ENCODE measurements at places on chromosomes 4 and X.

- peak; percentile 58 for DNase-seq
Observed at GRCh38 chr4:75995727-75996126, 5.0 kb upstream of the SDAD1 start.

DNA sequence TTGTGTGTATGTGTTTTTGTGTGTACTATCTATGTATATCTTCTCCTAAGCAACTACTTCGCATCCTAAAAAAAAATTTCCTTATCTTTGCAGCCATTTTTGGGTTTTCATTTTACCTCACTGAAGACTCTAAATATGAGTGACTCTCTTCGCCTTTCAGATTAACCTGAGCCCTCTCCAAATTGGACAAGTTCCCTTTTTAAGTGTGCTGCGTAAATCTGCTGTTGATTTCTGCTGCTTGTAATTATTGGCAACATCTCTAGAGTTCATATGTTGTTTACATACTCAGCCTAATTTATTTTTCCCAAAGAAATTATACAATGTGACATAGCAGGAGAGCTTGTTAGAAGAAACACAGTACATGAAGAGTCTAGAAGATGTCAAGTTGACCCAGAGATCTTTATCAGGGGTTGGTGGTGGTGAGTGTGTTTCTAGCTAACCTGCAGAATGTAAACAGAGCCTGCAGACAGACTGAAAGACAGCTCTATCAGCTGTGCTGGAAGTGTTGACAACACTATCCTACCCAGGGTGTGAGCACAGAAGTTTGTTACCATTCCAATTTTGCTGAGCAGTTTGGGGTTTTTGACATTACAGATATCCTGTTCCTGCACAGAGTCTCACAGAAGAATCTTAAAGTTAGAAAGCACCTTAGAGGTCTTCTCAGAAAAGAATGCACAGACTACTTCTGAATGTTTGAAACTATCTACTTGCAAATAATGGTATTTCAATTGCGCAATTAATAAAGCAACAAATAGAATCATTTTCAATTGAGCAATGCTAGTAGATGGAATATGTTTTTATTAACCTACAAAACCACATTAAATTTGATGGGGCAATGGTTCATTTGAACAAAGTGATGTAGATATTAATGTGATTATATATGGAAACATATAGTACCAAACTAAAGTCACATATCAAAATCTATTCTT is 12.5 kb downstream of the SOX3 start:
- DNase-seq = no peak

DNA sequence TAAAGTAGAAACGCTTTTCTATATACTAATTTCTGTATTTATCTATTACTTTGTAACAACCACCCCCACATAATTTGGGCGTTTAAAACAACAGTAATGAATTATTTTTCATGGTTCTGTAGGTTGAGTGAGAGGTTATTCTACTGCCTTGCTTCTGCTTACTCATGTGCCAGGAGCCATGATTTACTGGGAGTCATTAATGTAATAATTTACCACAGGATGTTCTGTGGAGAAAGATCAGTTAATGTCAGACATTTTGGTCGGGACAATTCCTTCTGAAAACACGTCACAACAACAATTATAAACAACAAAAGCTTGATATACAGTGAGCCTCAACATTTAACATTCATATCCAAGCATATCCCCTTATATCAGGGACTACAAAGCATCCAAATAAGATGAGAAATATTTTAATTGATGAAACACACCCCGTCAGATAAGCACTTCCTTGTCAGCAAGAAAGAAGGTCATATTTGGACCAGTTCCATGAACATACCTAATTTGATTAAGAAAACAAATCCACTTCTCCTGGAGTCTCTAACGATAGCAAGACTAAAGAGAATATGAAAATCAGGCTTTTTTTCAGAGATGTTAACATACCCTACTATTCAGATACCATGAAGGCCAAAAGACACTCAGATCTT is 238.5 kb downstream of the PRDM5 start:
- no peak for DNase-seq

DNA sequence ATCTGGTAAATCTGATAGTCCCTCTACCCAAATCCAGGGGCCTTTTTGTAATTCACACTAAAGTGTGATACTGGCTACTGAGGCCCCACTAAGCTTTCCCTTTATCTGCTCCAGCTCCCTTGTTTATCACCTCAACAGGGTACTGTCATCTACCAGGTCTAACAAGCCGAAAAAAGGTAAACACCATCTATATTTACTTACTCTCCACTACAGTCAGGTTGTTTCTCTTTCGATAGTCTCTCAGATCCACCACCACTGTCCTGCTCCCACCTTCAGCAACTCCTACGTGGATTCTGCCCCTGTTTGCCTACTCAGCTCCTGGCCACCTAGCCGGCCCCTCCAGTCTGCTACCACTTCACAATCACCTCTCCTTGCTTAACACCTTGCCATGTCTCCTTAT is 3.3 kb downstream of the ITIH6 start:
- no peak for DNase-seq

DNA sequence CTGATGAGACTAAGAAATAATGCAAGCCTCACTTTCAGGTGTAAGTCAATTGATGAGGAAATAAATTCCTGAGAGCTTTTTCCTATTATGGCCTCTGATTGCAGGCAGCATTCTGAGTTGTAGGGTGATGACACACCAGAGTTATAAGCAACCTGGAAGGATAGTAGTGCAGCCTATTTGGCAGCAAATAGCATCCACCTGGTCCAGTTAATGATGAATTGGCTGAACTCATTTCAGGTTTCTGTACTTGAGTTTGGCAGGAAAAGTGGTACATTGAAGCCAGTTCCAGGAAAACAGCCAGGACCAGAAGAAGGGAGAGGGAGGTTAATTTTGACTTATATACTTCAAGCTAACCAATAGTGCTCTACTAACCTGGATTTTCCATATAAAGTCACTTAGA is 316.8 kb downstream of the NAF1 start:
- DNase-seq = no peak

DNA sequence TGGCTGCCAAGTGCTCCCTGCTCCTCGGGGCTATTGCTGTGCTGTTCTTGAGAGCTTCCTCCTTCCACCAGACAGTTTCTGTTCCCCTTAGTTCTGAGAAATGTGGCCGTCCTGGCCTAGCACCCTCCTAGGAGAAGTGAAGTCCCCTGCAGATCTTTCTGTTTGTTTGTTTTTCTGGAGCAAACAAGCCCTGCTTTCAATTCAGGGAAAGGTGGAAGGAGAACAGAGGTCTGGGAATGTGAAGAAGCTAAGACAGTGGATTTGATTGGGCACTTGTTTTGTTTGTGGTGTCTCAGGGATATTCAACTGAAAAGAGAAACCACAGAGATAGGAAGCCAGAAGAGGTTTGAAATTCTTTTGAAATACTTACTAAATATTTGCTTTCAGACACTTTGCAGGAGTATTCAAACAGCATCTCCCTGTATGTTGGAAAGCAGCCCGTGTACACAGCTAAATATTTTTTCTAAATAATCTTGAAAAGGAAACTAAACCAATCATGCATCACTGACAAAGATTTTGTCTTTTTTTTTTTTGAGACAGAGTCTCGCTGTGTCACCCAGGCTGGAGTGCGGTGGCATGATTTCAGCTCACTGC is 36.5 kb upstream of the PPM1K start:
- DNase-seq = no peak

DNA sequence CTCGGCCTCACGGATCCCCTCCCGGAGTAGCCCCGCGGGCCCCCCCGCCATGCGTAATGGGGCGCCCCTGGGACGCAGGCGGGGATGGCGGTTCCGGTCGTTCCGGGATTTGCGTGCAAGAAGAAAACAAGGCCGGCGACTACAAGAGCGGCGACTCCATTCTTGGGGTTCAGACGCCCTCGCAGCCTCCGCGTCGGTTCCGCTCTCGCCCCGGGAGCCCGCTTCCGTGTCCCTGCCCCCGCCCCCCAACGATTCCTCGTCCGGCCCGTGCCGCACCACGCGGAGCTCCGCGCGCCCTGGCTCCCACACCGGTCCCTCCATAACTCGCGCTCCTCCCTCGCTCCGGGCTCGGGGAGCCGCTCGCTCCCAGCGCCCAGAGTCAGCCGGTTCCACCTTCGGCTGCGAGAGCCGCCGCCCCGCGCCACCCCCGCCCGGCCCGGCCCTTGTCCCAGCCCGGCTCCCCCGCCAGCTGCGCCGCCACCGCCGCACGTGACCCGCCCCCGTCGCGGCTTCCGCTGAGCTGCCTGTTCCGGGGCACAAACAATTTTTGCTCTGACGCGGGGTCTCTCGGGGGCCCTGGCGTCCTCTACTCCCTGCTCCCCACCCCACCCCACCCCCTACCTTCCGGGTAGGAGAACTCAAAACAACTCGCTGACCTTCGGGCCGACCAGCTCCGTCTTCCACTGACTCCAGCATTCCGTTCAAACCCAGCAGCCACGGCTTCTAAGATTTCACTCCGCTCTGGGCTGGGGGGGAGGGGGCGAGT is 78.8 kb upstream of the BCOR start:
- DNase-seq = no peak

DNA sequence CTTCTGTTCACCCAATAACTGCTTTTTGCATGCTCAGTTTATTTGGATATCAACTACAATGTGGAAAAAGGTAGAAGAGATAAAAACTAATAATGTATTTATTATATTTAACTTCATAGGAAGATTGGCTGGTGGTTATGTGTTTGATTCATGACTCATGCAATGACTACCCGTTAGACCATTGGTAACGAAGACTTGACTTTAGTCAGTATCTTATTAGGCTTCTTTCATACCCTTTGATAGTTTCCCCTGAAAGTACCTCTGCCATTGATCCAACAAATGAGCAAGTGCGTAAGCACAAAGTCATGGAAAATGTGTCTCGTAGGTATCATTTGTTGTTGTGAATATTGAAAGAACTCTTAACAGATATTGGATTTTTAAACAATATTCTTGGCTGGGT is 394.7 kb downstream of the PPP3CA start:
- DNase-seq = no peak

GRCh38 chr4:7434766-7435150 is at the start of gene PSAPL1:
PSAPL1 (minus strand) TSS chr4:7434930; CDS start chr4:7434879, 51 bp downstream.
- DNase-seq = peak; percentile 30

- peak; percentile 61 for DNase-seq
Observed at GRCh38 chr4:103892586-103892985, 172.8 kb upstream of the TACR3 start.

GRCh38 chr4:45064741-45065140 is 338.4 kb upstream of the GNPDA2 start:
- no peak for DNase-seq

DNA sequence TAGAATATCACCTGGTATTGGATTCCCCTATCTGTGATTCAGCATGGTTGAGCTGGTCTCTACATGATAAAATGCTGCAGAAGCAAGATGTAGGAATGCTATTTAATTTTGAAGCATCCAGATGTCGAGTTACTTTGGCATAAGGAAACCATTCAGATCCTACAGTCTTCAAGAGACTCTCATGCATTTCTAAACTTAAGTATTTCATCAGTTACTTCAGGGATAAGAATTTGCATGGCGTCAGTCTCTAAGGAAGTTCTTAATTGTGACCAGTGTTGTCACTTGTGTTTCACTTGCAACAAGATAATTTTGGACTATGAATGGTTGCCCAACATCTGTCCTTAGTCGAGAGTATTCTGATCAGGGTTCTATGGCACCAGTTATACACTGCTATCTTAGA is 192.4 kb downstream of the CCNG2 start:
- DNase-seq = no peak

- no peak for DNase-seq
Observed at GRCh38 chr4:185139736-185140135, 3.3 kb upstream of the SLC25A4 start.

GRCh38 chr4:163858515-163858914 is 364.0 kb downstream of the TMA16 start:
- DNase-seq = no peak

- DNase-seq = no peak
Observed at GRCh38 chrX:50606300-50606950, 135.8 kb upstream of the DGKK start.

- no peak for DNase-seq
Observed at GRCh38 chr4:40458683-40459082, 123.5 kb downstream of the CHRNA9 start.

- peak; percentile 23 for DNase-seq
Observed at GRCh38 chr4:16416601-16417000, 190.3 kb upstream of the TAPT1 start.

DNA sequence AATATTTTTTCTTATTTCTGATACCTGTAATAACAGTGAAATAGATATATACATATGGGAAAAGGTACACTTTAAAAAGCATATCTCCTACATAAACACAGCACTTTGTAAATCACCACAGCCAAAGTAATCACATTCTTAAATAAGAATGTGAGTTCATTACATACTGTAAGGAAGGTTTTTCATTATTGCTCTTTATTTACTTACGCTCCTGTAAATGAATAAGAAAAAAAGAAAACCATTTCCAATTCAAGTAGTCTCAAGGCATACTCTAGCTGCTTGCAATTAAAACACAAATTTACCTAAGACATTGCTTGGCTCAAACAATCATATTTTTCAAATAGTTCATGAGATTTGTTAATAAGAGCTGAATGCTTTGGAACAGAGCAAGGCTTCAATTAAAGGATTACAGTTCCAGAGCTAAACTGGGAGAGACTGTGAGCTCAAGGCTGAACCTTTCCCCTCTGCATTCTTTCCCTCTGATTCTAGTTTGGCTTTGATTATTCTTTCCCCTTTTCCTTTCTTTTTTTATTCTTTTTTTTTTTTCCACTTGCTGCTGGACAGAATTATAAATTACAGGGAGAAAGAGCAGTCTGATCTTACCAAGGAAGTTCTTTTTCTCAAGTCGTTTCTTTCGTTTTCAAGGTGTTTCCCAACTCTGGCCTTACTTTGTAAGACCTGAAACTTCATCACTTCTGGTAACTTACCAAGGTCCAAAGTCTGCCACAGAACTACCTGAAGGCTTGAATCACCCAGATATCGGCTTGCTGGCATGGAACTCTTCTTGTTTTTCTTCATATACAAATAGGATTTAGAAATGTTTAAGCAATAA is 278.3 kb downstream of the INPP4B start:
- peak; percentile 46 for DNase-seq

- peak; percentile 36 for DNase-seq
Observed at GRCh38 chr4:56286763-56287162, 100.5 kb downstream of the AASDH start.

DNA sequence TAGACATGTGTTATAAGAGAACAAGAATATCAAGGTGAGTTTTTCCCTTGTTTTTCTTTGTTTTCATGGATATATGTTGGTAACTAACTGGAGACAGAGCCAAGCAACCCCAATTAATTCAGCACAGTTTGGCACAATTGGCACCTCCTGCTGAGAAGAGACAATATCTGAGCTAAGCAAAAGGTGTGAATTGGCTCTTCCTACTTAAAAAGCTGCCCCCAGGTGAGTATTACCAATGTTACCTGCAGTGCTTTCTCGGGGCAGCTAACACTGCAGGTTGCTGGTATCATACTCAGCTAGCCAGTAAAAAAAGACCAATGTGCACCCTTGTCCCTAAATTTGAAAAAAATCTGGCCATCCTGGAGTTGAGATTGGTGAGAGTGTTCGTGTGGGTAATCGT is 871.2 kb upstream of the TENM3 start:
- no peak for DNase-seq

- no peak for DNase-seq
Observed at GRCh38 chr4:139247700-139248238, 32.3 kb downstream of the MGARP start.

All from fibroblast of upper back skin (primary cell).